ENCODE measurements at places on chromosomes 11 and 22.

DNA sequence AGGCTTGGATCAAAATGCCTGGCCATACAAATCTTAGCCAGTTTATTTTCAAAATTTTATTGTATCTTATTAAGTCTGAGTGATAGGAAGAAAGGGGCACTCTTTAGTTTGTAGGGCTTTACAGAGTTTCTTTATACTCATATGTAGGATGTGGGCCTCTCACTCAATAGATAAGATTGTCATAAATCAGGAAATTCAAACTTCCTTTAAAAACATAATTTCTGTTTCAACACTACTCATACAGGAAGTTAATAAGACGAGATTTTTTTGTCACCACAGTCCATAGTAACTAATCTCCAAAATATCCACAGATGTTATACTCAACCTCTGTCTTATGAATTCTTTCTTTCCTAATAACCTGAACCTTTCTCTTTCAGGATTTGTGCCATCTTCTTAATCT lies 13.3 kb upstream of the OR56B4 start:
- no peak for DNase-seq

DNA sequence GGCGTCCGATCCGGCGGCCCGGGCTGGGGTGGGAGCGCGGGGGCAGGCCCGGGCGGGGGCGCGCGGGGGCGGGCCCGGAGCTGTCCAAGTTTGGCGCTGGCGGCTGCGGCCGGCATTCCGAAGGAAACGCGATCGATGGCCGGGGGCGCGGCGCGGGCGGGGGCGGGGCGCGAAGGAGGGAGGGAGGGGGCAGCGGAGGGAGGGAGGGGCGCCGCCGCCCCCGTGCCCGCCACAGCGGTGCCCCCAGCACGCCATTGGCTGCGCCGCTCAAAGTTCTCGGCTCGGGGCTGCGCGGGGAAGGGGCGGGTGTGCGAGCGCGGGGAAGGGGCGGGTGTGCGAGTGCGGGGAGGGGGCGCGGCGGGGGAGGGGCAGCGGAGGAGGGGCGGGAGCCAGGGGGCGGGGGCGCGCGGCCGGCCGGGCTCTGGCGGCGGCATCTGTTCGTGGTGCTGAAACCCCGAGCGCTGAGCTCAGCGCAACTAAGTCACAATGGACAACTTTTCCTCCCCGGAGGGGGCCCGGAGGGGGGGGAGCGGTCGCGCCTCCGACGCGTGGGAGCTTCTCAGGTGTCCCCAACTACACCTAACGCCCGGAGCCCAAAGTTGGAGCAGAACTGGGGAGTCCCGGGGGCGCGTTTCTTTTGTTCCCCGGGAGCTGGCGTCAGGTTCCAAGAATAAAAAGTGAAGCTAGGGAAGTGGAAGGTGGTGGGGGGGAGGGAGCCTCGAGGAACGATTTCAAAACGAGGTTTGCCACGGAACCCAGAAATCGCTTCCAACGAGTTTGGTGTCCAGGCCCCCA lies 2.2 kb downstream of the PHF21B start:
- DNase-seq, result no peak

DNA sequence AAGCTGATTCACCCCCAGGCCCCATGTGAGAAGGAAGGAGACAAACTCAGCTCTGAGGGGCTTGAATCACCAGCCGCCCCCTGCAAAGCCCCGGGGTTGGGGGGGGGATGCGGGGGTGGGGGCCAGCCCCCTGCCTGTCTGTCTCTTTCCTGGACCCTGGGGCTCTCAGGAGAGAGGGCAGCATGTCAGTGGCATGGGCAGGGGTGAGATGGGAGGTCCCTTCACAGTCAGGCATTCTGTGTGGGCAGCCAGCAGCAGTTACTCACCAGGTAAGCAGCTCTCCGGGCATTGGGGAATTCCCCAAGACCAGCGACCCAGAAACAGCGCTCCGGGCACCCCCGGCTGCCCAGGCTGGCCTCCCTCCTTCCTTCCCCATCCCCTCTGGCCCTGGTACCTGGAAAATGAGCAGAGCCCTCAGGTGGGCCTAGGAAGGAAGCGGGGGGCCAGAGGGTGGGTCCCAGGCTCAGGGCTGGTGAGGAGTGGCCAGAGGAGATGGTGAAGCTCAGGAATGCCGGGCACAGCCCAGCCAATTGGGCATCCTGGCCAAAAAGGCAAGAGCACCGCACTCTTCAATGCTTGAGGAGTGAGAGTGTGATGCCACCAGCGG lies 4.2 kb upstream of the LIF start:
- no peak for DNase-seq

GRCh38 chr11:26014456-26015115 lies 317.3 kb upstream of the ANO3 start:
- DNase-seq, result no peak

GRCh38 chr11:113877670-113878055 lies 2.3 kb upstream of the USP28 start:
- DNase-seq, result no peak

DNA sequence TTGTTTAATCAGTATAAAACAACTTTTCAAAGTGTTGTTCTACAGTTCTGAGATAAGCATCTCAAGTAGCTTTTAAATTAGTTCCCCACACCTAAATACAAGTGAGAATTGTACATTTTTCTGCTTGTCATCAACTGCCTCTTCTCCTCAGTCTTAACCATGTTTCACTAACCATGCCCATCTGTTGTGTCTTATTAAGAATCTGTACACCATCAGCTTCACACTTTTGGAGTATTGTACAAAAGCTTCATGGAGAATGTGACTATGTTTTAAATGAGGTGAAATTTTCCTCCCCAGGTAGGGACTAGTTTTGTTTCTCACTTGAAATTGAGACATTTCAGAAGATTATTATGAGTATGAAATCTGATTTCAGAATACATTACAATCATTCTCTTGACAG lies 52.4 kb downstream of the SIK2 start:
- no peak for DNase-seq

DNA sequence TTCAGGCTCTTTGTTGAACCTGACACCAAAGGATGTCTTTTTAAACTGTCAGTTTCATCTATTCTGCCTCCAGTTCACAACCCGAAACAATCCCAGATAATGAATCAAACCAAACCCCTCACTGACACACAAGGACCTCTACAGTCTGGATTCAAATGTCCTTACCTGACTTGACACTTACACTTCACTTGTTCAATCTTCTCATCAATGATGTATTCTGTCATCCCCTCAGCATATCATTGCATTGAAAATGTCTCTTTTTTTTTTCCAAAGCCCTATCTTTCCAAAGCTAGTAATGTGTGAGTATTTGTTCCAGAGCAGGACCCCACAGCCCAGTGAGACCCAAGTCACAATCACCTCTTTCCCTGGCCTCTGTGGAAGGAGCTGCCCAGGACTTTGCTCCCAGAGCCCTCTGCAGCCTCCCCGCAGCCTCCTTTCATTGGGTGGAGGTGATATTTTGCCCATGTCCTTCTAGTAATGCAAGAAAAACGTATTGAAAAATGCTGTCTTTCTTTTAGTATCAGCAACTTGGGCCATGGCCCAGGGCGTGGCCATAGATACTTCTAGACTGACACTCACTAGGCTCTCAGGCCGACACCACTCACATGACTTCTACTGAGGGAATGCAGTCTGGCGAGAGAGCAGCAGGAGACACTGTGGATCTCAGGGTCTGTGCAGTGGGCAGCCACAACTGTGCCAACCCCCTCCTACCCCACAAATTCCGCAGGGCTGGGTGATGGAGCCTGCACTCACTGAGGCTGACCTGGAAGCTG lies 18.2 kb downstream of the RFPL3 start:
- no peak for DNase-seq

DNA sequence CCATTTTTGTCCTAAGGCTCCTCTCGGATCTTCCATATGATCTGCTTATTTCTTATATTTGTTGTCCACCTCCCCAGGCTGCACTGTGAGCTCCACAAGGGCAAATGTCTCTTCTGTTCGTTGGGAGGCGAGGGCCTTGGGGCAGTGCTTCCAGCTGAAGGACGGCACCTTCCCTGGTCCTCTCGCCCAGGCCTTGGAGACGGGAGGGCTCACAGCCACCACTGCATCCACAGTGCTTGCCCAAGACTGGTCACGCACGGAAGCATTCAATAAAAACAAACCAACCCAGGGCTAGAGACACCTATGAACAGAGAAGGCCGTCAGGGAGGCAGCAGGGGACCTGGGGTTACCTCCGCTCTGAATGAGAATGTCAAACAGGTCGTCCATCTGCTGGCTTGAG lies 46.2 kb downstream of the SGSM3 start:
- no peak for DNase-seq

DNA sequence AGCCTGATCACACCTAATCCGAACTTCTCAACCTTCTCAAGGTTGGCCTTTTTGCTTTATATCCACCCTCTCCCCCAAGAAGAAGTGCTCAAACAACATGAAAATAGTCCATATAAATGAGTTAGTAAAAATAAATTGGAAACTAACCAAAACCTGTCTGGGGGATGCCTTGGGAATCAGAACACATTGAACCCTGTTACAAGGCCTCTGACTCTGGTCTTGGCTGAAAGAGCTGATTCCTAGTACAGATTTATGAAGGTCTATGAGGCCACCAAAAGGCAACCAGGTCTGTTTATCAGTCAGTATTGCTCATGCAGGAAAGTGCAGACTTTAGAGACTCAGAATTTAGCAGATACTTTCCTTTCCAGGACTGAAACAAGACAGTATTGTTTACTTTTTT lies 49.7 kb downstream of the NRXN2 start:
- no peak for DNase-seq

GRCh38 chr11:34928960-34929680 lies 12.7 kb downstream of the PDHX start:
- no peak for DNase-seq

DNA sequence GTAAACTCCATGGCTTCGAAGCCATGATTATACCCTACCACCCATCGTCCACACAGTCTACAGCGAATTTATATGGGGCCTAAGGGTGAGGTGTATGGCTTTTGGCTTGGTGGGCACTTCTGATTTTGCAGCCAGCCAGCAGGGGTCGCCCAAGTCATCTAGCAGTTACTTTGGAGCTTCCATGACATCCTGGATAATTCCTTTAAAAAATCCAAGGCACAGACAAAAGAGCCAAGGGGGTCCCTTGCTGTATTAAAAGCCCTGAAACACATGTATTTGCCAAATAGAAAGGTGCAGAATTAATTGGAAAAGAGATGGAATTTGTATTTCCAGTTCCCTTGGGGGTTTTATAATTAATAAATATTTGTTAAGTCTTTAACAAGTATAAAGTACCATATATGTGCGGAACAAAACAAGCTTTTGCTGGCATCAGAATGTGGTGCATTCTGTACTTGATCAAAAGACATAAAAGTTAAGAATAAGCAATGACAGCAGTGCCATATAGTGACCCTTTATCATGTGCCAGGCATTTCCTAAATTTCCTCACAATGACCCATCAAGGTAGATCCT lies 132.8 kb upstream of the PITPNB start:
- no peak for DNase-seq

GRCh38 chr11:59172345-59173079 lies 580 bp downstream of the DTX4 start:
- no peak for DNase-seq

- DNase-seq, result no peak
These were observed 13.4 kb downstream of the MYO7A start for GRCh38 chr11:77141475-77141874.

- no peak for DNase-seq
These were observed 144.6 kb downstream of the NECTIN1 start for GRCh38 chr11:119584193-119585042.

- no peak for DNase-seq
These were observed 157.8 kb upstream of the DDI1 start for GRCh38 chr11:103878646-103879045.

- no peak for DNase-seq
These were observed 9.0 kb upstream of the RCN1 start for GRCh38 chr11:32081901-32082300.

GRCh38 chr11:34621876-34622275 lies 983 bp downstream of the EHF start:
- DNase-seq, result no peak

- no peak for DNase-seq
These were observed 28.1 kb upstream of the VPREB1 start for GRCh38 chr22:22216450-22216959.

- DNase-seq, result no peak
These were observed 222.0 kb downstream of the TMEM135 start for GRCh38 chr11:87259736-87260135.

GRCh38 chr11:79274636-79275331 lies 166.0 kb downstream of the TENM4 start:
- no peak for DNase-seq

DNA sequence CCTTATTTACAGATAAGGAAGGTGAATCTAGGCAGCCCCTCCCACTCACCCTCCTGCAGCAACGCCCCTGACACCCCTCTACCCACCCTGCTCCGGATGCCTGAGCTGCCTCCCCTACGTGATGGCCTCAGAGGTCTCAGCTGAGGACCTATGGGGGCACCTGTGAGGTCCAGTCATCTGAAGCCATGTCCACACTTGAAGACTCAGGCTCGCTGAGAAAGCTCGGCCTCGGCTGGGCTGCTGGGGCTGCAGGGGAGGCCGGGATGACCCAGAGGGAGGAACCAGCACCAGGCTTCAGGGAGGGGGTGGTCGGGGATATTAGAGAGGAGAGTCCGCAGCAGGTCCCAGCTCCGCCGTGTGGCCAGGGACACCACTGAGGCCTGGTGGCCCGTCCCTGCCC lies 92.8 kb downstream of the BRD1 start:
- DNase-seq, result no peak

GRCh38 chr11:62958547-62959421 lies 26.0 kb downstream of the SLC22A6 start:
- DNase-seq, result no peak

GRCh38 chr11:13309156-13309555 lies 31.6 kb downstream of the BMAL1 start:
- DNase-seq, result no peak

DNA sequence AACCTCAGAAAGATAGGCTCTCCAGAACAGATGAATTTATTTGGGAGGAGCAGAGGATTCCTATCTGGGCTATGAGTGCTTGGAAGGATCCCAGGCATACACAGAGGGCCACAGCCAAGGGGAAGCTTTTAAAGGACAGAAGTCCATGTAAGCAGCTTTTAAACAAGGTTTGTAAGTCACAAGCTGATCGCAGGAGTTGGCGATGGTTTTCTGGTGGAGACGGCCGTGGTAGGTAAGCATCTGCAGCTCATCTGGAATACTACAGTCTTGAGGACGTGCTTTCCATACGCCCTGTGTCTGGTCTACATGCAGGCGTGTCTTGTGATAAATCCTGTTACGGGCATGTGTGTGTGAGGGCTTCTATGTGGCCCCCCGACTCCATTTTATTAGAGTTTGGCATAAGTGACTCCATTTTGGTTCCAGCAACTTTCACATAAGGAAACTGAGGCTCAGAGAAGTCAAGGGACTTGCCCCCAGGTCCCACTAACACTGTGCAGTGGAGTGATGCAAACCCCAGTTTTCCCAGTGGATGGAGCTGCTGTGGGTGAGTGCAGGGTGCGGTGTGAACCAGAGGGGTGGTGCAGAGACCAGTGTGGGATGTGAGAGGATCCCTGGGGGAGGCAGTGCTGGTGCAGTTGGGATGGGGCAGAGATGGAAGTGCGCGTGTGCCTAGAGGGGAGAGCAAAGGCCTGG lies 11.8 kb upstream of the ACY3 start:
- no peak for DNase-seq

GRCh38 chr11:69925366-69926196 lies 106.4 kb upstream of the FGF3 start:
- no peak for DNase-seq
